ENCODE measurements at places on chromosomes 7 and 10. TPM values are rescaled to one million over a fixed set of nuclear protein-coding genes. Genes with fewer than 3 reads are reported as not detected.

DNA sequence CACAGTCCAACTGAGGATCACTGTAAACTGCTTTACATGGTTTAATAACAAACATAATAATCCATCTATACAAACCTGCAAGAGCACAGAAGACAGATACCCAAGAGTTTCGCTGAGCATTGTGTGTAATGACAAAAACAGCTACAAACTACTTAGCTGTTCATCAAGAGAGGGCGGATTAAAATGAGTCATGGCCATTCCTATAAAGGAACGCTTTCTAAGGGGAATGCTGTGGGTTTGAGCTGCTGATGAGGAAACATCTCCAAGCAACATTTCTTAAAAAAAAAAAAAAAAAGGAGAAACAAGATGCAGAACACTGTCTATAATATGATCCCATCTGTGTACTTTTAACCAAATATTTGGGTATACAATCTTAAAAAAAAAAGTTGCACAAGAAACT lies 33.8 kb downstream of the VOPP1 start:
- H3K4me1 ChIP-seq = peaks cover 56% of the 10 kb centered on the region
- peak; percentile 48 for DNase-seq
- no peak overlapping the region for H3K4me3 ChIP-seq
- H3K27ac ChIP-seq = no peak overlapping the region
- H3K27me3 ChIP-seq = no peaks in the 10 kb centered on the region

DNA sequence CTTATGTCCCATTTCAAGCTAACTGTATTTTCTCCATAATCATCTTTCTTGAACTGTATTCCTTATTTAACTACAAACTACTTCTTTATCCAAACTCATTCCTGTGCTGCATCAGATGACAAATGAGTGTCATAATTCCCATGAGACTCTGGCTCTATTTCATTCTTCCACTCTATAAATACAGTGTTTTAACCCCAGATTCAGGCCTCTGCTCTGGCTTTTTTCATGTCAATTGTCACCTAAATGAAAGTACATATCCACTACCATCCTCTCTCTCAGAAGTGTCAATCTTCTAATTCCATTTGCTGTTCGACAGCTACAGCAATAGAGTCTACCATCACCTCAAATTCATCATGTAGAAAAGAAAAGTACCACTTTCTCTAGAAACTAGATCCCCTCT lies 172.7 kb downstream of the CACNA2D1 start:
- H3K4me3 ChIP-seq = no peak overlapping the region
- no peaks in the 10 kb centered on the region for H3K4me1 ChIP-seq
- H3K36me3 ChIP-seq = no peaks in the 10 kb centered on the region
- H3K27ac ChIP-seq = no peak overlapping the region
- DNase-seq = no peak

SLC26A5 gene
- polyA plus RNA-seq = not detected

GRCh38 chr7:22193450-22193983 lies 163.4 kb downstream of the RAPGEF5 start:
- H3K4me3 ChIP-seq = no peak overlapping the region
- H3K27me3 ChIP-seq = no peaks in the 10 kb centered on the region
- H3K4me1 ChIP-seq = no peaks in the 10 kb centered on the region
- no peak for DNase-seq

DNA sequence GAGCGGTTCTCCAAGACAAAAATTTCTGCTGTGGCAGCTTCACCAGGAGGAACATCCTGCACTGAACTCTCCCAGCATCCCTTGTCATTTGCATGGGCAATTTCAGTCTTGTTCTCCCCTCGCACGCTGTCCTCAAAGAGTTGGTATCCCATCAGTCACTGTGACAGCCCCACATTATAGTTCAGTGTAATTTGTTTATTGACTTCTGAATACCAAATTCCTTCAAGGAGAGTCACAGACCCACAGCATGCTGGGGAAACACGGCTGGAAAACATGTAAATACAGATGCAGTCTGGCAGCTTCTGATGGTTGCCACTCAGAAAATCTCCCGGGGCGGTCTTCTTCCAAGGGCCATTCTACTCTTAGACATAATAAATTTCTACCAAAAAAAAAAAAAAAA lies 151.0 kb upstream of the NEBL start:
- H3K4me3 ChIP-seq = no peak overlapping the region
- no peak overlapping the region for H3K27ac ChIP-seq
- no peaks in the 10 kb centered on the region for H3K36me3 ChIP-seq
- H3K27me3 ChIP-seq = no peaks in the 10 kb centered on the region
- H3K4me1 ChIP-seq = no peaks in the 10 kb centered on the region

Data from CD14-positive monocyte (primary cell).